Stimulated activated CD4-positive, alpha-beta T cell treated with anti-CD3 and anti-CD28 coated beads, Interleukin-12 subunit alpha, Interleukin-12 subunit beta, amount 100 ng/mL, for 24 hours (primary cell): ENCODE measurements at places on chromosomes 7 and 10.

DNA sequence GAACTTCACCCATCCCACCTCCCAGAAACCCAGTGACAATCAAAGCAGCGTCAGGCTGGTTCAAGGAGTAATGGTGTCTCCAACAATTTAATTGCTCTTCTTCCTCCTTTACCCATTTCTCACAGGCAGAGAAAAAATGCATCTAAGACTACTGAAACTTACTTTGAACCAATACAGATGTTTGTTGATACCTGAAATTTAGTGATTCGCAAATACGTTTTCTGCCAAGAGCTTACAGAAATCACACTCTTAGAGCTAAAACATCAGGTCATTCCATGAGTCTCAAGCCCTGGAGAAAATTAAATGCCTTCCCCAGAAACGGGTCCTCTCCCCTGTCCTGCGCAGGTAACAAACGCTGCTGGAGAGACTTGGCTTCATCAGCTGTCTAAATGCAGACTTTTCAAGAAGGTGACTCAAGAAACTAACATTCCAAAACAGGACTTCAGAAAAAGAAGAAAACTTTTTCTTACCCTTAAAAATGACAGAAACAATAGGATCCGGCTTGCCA, 443 bp downstream of the MYOF start:
- no peak for DNase-seq

GRCh38 chr7:96196676-96197075, 125.2 kb downstream of the SLC25A13 start:
- no peak for DNase-seq

DNA sequence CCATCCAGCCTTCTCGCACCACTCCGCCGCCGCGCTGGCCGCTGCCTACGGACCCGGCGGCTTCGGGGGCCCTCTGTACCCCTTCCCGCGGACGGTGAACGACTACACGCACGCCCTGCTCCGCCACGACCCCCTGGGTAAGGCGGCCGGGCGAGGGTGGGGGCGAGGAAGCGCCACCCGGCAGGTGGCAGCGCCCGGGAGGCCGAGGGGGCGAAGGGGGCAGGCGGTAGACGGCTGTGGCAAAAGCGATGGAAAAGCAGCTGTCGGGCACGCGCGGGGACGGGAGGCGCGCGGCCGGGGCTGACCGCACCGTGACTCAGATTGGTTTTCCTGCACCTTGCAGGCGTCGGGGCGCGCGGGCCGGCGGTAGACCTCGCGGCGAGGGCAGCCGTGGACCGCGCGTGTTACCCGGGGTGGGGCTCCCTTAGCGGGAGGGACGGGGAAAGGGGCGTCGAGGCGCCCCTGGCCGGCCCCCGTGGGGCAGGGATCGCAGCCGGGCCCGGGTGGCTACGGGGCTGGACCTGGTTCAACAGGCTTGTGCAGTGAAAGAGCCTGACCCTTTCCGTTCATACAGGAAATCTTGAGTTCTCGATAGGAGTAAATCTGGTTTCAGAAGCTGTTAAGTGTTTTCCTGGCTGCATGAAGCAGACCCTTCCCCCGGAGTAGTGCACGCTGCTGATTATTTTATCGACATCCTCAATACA, 608 bp downstream of the HHEX start:
- peak; percentile 40 for DNase-seq

DNA sequence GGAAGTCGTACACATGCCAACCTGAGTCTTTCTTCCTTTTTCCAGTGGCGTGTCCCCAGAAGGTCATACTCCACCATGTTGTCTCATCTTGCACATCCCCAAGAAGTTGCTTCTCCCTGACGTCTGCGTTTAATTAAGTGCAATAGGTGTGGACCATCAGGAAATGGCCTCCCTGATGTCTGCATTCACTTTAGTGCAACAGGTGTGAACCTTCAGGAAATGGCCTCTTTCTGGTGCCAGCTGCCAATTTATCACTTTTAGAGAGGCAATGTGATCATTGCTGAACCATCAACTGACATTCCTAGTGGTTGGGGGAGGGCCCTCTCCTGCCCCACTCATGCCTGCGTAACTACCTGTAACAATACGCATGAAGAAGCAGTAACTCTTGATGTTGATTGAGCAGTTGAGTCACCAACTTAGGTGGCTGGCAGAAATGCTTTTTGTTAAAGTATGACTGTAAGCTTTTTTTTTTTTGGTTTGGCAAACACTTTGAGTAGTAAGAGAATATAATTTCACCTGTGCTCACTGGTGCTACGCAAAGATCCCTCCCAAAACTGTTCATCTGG, 25.8 kb downstream of the SCIN start:
- no peak for DNase-seq

DNA sequence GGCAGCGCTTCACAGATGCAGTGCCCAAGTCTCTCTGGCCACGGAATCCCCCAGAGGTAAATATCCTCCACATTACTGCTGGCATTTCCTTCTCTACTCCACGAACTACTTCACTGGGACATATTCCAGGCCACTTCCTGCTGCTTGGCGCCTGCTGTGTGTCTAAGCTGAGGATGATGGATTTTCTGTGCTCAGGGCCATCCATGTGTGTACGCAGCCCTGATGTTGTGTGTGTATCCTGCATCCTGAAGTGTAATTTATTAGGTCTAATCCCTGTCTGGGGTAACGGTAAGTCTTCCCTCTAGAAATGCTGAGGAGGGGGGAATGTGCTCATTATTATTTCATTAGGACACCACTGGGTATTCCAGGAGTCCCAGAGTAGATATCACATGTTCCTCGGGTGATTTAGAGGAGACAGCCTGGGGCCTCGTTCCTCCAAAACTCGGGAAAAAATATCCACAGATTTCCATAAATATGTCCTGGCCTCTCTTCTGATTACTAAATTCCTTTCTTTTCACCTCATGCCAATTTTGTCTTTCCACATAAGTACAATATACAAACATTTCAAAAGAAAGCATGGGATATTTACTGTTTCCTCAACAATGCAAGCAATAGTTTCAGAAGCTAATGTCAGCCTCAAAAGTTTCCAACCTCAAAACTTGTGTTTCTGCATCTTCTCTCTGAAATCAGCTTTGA, 25.5 kb upstream of the HABP2 start:
- no peak for DNase-seq

DNA sequence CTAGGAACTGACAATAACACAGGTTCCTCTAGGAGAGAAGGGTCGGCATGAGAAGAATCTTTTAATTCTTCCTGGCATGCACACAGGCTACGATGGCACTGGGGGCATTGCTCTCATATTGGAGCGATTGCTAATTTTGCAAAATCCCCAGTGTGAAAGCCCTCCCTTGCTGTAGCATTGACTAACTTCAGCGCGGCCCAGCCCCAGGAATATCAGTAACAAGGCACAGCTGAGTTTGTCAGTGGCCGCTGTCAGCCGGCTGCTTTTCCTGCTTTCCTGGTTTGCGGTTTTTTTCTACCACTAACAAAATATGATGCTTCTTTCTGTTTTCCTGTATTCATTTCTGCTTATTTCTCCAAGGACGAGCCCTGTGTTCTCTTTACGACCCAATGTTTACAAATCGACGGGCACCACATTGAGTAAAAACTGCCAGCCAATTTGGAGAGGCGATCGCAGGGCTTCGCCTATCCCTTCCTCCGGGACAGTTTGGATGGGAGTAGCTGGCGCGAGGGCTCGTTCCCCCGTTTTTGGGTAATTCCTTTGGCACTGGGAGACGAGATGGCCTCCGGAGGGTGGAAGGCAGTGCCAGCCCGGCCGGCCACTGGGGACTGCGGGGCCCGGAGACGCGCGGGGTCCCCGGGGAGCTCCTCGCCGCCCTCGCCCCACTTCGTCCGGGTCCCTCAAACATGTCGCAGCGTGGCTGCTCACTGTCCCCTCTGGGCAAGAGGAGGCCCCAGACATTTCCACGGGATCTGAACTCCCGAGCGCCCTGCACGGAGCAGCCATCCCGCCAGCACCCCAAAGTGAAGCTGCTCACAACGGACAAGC, 967 bp downstream of the ADARB2 start:
- DNase-seq = no peak

GRCh38 chr10:14567421-14567820, 207.3 kb downstream of the FAM107B start:
- no peak for DNase-seq

GRCh38 chr10:129641351-129641750, 174.3 kb downstream of the MGMT start:
- no peak for DNase-seq

DNA sequence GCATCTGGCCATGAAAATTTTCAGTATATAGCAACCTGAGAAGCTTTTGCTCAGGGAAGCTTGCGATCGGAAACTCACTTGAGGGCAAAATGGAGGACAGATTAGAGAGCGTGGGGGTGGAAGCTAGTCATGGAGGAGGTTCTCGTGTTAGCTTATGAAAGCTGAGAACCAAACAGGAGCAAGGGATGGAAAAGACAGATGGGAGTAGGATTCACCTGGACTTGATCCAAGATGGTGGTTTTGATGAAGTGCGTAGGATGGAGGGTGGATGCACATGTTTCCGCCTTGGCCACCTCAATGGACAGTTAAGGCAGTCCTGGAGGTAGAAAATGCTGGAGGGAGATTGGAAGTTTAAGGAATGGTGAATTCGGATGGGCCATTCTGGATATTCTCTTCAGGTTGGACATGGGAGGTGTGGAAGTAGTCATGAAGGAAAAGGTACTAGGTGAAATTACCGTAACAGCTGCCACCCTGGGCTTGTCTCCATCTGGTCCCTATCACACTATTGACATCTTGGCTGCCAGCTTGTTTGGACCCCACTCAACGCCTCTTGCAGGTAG, 6.3 kb upstream of the C10orf95 start:
- DNase-seq = no peak

- DNase-seq = no peak
Observed at GRCh38 chr10:52283174-52283573, 30.9 kb upstream of the DKK1 start.

DNA sequence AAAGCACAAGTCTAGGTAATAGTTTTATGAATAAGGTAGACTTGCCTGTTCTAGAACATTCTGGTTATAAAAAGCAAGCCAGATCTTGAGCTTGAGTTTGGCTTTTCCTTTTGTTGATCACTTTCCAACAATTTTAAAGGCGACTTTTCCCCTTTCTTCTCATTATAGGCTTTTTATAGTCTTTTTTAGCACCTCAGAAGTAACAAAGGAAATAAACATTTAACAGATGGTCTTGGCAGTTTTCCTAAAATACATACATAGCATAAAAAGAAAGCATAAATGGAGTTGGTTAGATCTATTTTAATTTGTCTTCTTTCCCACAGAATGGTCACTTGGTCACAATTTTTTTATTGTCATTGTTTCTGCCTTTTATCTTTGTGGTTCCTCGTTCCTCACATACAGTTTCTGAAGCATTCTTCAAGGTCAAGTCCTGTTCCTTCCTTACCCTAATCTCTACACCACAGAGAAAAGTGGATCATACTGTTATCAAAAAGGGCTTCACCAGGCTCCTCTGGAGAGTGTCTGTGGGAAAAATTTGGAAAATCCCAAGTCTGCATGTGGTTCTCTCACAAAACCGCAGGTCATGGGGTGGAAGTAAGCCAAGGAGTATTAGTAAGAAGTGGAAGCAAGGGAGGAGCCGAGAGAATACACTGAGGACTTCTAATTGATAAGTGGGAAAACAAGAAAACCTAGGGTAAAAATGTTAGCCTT, 31.3 kb downstream of the THNSL1 start:
- DNase-seq = no peak

- DNase-seq = no peak
Observed at GRCh38 chr7:30934732-30935568, 23.3 kb downstream of the AQP1 start.

- no peak for DNase-seq
Observed at GRCh38 chr7:50734246-50734645, 48.5 kb downstream of the GRB10 start.
